NCI-H187 treated with DMSO at 0.1 percent for 48 hours (cell line): ENCODE measurements at places on chromosomes 7 and 10.

DNA sequence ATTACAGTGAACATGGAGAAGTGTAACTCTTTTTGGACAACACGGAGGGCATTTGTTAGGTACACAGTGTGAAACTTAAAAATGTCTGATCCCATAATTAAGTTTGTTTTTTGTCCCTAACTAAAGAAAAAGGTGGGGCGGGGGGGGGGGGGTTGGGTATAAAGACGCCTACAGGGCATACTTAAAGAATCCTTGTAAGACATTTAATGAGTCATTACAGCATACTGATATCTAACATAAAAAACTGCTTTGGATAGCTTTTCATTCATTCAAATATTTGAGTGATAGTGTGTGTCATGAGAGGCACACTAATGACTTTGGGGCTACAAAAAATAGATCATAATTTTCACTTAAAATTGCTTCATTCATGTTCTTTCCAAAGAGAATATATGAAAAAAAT, 31.2 kb downstream of the ZNRF2 start:
- no peak for DNase-seq

- DNase-seq, result no peak
Observed at GRCh38 chr10:47049906-47050305, 138.7 kb downstream of the PTPN20 start.

DNA sequence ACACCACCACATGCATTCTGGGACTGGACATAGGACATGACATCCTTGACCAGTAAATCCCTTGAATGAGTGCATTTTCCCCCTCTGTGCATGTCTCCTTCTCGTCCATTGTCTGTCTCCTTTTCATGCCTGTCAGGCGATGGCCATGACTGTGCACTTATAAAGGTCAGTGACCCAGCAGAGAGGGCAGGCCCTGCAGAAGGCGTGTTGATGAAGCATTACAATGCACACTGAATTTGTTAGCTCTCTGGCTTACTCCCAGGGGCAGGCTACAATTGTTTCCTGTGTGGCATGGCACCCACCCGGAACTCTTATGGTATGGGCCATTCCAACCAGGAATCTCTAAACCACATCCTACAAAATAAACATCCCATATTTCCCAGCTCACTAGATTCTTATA, 71.1 kb downstream of the SAMD9 start:
- DNase-seq, result no peak

DNA sequence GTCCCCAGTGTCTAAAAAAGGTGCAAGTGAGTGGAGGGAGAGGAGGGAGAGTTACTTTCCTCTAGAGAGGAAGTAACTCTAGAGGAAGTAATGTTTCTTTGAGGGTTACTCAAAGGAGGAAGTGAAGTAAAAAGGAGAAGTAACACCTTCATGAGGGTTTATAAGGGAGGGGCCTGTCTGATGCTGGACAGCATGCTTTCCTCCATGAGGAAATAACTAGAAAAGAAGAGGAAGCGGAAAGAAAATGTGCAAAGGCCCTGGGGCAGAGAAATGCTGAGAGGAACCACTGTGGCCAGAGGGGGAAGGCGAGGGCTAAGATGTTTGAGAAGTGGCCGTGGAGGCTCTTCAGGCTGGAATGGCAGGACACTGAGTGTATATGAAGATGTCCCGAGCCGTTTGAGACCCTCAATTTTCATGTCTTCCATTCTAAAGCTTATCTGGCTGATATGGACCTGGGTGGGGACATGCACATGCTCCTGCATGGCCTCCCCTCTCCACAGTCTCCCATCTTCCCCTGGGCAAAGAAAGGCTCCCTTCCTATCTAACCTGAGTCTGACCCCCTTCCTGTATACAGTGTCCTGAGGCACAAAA, 3.4 kb upstream of the SLC18A2 start:
- DNase-seq, result no peak

DNA sequence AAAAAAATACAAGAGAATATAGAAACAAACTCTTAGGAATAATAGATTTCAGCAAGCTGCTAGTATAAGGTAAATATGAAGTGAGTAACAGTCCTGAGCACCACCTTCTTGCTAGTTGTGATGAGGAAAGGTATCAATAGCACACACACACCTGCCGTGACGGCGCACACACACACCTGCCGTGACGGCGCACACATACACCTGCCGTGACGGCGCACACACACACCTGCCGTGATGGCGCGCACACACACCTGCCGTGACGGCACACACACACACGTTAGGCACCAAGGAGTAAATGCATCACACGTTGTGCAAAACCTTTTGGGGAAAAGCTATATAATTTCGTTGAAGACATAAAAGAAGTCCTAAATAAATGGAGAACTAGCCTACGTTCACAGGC, 4.7 kb upstream of the JAKMIP3 start:
- no peak for DNase-seq
